ENCODE measurements at places on chromosomes 2 and 18.

DNA sequence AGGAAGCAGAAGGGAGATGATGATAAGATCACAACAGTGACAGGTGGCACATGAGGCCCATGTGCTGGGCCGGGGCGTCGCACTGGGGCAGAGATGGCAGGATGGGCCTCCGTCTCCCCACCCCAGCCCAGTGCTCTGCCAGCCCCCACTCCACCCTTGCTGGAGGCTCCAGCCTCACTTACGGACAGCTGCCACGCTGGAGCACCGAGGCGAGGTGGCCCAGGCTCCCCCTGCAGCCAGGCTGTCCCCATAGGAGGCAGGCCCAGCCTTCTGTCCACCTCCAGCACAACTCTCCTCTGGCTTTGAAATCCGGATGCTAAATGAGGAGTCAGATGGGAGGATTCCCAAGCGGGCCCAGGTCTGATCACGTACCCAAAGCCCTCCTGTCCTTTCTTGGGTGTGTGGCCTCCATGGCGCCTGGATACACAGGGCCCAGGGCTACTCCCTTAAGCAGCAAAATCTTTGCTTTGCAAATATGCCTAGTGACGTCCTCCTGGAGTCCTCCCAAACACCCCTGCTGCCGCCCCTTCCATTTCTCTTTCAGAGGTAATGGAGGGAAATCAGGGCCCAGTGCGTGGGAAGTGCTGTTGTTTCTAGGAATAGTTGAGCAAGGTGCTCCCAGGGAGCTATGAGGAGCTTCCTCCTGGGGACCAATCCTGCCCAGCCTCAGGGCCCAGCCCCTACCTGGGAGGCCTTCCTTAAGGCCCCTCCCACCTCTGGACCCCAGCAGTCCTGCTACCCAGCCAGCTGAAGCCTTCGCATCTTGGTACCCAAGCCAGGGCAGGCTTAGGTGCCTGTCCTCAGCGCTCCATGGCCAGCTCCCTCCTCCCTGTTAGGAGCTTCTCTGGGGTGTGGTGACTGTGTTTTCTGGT is 170.4 kb upstream of the MYCN start:
- DNase-seq, result no peak

DNA sequence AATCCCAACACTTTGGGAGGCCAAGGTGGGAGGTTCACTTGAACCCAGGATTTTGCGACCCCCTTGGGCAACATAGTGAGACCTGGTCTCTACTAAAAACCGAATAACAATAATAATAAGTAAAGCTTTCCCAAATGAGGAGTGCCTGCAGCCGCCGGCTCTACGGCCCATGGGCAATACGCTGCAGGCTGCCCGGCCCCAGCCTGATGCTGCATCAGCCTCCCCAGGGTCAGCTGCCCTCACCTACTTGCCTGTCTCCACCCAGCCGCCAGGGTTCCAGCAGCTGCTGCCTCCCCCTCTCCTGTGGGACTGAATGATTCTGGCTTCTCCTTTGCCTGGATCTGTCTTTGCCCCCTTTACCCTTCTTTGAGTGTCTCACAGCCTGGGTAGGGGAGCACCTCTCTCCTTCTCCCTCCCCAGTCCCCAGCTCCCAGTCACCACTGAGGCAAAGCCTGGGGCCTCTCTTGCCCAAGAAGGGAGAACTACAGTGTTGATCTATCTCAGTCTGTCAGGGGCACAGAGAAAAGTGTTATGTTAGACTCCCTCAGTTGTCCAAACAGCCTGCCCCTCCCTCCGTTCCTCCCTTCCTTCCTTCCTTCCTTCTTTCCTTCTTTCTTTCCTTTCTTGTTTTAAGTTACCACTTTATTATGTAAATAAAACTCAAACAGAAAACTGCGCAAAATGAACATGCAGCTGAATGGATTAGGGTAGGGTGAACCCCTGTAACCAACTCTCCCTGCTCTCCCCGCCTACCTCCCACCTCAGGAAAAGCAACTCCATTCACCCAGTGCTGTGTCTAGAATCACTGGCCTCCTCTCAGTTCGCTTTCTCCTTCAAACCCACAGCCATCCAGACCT is 38.2 kb upstream of the NPAS2 start:
- no peak for DNase-seq

GRCh38 chr2:6480514-6480913 is 385.2 kb downstream of the CMPK2 start:
- no peak for DNase-seq

DNA sequence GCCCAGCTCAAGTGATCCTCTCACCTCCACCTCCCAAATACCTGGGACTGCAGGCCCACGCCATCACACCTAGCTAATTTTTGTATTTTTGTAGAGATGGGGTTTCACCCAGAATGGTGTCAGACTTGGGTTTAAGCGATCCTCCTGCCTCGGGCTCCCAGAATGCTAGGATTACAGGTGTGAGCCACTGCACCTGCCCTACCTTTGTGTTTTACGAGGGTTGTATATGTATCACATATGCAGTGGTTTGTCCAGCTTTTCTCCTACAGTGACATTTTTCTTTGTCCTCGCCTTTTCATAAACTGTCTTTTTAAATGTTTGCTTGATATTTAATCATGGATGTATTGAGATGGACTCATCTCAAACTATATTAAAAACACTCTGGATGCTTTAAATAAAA is 38.5 kb downstream of the AGAP1 start:
- DNase-seq, result no peak

DNA sequence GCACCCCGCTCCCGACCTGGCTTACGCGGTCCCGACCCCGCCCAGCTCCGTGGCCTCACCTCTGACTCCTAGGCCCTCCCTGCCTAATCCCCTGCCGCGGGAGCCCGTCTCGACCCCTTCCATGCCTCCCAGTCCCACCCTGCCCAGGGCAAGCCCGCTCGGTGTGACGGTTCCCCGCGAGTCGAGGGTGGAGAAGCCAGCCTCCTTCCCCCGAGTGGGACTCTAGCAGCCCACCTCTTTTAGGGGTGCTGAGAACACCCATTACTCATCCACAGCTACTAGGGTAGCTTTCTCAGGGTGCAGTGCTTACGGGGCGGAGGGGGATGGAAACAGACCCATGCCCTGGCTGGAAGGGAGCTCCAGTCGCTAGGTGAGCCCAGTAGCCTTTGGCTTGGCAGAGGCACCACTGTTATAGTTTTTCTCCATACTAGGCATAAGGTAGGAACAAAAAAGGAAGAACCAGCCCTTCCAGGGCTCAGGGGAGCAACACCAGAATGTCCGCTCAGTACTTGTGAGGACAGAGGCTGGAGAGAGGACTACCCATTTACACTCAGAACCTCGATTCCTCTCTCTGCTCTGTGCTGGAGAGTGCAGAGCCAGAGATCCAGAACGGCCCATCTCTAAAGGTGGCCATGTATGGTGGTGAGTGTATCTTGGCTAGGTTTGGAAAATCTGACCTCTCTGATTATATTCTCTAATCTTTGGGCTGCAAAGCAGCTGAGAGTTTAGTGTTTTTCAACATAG is 606 bp downstream of the AGBL5 start:
- no peak for DNase-seq

DNA sequence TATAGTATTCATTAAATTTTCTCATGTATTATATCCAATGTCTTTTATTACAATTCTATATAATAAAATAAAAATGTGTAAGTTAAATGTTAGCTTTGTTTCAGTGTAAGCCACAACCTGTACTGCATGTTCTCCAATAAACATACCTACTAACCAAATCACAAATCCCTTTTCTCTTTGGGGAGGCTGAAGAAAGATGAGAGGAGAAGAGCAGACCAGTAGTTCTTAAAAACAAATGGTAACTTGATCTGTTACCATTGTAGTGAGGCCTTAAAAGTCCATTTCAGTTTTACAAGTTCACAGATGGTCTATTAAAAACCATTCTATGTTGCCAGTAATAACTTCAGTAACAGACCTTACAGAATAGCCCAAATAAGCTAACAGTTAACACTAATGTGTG is 100.5 kb downstream of the SOS1 start:
- DNase-seq, result no peak

GRCh38 chr2:121236101-121236640 is 48.8 kb downstream of the TFCP2L1 start:
- DNase-seq, result no peak

DNA sequence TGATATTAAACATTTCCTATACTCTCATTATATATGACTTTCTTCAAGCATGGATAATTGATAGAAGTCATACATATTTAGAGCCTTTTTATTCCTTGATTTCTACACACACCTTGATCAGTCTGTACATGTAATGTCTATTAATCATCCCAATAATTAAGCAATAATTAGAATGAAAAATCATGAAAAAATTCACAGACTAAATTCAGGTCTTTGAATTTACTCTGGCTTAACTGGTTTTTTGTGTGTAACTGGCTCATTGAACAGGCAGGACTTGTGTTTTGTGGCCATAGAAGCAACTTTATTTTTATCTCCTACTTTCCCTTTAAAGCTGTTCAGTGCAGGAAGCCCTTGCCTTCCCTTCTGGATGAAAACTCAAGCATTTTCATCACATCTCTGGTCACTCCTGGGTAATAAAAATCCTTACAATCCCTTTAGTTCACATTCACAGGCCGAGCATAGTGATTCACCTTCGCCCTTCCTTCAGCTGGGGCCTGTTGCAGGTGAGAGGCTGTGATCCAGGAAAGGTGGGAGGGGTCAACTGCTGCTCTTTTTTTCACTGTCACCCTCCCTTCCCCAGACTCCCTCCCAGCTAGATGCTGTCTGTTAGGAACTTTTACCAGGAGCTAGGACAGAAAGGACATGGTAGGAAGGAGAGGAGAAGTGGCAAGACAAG is 58.0 kb upstream of the ITSN2 start:
- no peak for DNase-seq

DNA sequence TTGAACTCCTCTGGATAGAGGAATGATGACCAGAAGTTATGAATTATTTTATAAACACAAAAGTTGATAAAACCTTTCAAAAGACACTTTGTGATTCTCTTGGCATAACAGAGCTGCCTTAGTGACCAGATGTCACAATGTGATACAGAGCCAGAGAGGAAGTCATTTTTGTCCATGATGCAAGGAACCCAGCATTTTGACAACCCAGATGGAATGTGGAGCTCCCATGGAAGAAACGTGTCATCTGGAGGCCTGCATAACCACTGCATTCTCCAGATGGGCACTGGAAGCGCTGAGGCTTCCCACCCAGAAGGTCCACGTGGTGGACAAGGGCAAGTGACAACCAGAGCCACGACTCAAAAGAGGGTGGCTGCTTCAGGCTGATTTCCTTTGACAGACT is 30.1 kb downstream of the HRH4 start:
- DNase-seq, result no peak

GRCh38 chr2:96431319-96431718 is 73.8 kb downstream of the NEURL3 start:
- DNase-seq, result no peak

DNA sequence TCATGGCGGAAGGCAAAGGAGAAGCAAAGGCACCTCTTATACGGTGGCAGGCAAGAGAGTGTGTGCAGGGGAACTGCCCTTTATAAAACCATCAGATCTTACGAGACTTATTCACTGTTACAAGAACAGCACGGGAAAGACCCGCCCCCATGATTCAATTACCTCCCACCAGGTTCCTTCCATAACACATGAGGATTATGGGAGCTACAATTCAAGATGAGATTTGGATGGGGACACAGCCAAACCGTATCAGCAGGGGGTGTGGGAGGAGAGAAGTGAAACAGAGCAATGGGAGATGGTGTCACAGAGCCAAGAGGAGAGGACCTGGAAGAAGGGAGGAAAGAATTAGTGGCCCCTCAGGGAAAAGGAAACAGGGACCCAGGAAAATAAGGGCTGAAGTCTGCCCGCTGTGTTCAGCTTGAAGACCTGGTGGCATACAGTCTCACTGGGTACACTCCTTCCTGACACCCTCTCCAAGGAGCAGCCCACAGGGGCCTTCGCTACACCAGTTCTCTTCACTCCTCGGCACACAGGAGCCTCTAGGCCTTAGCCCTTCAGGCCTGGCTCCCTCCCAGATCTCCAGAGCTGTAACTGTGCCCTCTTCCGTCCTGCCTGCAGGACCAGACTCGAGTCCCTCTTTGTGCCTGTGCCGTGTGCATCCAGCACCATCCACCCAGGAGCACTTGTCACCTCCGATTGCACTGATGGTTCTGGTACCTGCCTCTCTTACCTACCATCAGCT is 262.1 kb downstream of the EIPR1 start:
- DNase-seq, result no peak

DNA sequence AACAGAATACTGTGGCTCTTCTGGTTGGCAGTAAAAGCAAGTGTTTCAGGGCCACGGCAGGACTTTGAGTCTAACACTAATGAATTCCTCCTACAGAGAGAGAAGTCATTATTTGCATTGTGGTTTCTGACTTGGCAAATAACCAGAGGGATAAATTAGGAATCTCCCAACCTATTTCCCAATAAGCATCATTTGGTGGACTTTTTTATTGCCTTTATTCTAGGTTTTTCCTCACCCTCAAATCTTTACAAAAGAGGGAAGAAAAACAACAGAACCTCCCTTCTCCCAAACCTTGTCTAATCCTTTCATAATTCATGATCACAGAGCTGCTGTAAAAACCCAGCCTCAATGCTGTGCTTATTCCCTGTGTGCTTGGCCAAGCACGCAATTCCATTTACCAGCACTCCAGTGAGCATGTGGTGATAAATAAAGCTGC is 179.7 kb downstream of the AGPS start:
- DNase-seq, result no peak

- no peak for DNase-seq
Observed at GRCh38 chr2:47617523-47618271, 165.2 kb upstream of the MSH6 start.

- DNase-seq, result no peak
Observed at GRCh38 chr2:158189526-158189925, 87.8 kb downstream of the UPP2 start.

DNA sequence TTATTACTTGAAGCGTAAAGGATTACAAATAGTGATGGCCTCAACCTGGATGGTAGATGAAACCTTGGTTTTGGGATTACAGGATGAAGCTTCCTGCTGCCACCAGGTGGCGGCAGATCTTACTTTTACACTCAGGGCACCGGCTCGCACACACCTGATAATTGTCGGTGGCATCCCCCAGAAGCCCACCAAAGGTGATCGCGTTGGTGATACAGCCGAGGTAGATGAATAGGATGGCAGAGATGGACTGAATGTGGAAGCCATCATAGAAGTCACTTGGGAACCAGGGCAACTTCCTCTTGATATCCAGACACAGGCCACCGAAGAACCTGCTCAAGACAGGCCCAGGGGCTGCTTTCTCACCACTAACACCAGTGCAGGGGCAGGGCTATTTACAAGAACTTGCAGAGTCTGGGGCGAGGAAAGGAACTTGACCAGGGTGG is 51.8 kb downstream of the MTHFD2 start:
- peak; percentile 28 for DNase-seq

DNA sequence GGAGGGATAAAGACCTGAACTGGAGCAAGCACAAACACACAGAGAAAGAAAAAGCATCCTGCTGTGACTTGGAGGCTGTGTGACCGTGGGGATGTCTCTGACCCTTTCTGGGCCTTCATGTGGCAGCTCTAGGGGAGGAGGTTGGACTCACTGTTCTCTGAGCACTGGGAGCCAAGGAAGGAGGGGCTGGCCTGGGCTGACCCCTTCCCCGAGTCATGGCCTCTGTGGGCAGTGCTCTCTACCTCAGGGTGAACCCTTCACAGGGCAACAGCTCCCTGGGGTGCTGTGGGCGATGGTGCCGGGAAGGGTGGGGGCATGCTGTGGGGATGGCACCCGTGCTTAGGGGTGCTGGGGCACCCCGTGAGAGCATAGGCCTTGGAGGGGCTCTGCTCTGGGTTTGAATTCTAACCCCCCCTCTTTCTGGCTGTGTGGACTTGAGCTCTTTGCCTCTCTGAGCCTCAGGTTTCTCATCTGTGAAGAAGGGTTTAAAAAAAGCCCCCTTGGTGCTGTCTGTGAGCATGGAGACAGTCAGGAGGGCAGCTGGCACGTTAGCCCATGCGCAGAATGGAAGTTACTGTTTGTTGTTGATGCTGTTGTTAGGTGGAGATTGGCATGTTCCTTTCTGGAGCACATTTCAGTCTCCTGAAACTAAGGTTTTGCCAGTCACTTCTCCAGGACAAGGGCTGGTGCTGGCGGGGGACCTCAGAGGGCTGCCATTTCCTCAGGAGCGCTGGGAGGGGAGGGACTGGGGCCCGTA is 700 bp downstream of the TOGARAM2 start:
- DNase-seq, result no peak

All from activated CD8-positive, alpha-beta memory T cell treated with anti-CD3 and anti-CD28 coated beads for 1 hour (primary cell).